ENCODE measurements at places on chromosomes 1 and 21.

DNA sequence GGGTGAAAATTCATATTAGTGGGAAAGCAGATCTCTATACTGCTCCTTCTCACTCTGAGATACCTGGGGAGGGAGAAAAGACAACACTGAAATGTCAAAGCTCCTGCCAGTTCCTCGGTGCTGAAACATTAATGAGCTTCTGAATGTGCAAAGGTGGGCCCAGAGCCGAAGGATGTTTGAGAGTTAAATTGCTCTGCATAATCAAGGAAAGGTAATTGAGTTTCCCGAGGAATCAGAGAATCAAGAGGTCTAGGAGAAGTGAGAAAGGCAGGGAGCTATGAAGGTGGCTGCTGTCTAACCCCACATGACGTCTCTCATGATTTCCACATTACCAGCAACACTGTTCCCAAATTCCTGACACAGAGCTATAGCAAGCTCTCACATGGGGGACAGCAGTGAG is 346.7 kb downstream of the SMYD3 start:
- no peak for DNase-seq

- DNase-seq, result no peak
Observed at GRCh38 chr1:228803421-228803820, 68.1 kb downstream of the RHOU start.

DNA sequence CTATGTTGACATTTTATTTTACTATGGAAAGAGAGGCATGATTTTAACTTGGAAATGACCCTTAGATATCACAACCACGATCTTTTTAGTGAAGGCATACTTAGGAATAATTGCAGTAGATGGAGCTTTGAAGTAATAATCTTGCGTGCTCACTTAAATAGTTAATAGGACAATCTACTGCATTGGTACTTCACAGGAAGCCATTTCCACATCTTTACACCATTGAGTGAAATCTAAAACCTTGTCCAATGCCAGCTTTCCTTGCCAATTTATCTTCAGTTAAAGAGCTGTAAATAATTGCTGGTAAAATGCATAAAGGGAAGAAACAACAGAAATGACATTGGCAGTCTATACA is 586.3 kb downstream of the ADGRL2 start:
- DNase-seq, result no peak

DNA sequence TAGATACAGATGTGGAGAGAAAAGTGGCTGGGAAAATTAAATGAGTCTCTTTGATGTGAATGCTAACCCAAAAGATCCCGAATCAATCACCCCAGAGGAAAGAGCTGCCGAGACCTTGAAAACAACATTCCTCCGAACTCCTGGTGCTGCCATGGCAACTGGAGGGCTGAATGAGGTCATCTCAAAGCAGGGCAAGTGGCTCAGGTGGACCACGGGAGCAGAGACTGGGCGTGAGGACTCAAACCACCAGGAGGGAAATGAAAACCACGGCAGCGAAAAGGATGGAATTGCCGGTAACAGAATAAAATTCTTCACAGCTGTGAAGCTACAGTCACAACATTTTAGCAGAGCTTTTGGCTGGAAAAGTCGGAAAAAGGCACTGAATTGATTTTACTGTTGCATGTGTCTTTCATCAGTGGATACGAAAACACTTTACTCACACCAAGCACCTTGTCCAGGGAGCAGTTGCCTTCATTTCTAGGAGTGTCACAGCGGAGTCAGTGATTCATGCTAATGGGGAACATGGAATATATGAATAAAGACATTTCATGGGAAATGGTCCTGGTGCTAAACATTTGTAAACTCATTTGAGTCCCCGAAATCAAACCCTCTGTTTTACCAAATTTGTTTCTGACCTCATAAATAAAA is 23.2 kb upstream of the BECN2 start:
- no peak for DNase-seq

DNA sequence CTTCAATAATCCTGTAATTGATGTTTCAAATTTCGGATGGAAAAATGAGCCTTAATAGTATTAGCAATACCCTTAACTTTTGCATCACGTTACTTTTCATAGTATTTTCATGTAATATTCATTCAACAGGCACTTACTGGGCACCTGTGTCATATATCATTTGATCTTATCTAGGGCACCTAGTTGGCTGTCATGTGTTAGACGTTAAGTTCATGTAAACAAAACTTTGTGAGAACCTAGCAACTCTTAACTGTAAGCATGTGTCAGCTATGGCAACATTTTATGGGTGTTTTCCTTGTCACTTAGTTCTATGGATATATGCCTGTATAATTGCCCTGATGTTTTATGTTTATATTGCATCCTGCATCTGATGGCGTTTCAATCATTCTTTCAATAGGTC is 777 bp downstream of the LAMC2 start:
- DNase-seq, result no peak

- no peak for DNase-seq
Observed at GRCh38 chr1:154186852-154187501, 4.9 kb downstream of the TPM3 start.

- no peak for DNase-seq
Observed at GRCh38 chr21:16789636-16790035, 723.2 kb upstream of the CXADR start.

GRCh38 chr1:109388884-109389637 is 8.7 kb downstream of the SORT1 start:
- no peak for DNase-seq

DNA sequence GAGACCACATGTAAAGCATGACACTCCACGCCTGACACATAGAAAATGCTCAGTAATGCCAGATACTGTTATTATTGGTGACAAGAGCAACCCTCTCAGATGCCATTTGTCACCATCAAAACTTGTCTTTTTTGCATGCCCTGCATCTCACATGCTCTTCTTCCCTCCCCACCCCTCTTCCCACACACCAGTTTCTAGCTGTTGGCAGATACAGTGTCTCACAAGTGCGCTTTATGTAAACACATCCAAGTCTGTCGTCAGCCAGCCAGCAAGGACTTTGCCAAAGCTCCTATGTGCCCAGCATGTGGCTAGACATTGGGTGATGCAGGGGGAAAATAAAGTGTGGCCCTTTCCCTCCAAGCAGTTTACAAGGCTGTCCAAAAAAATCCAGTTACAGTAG is 44.9 kb upstream of the EPHA8 start:
- DNase-seq, result no peak

DNA sequence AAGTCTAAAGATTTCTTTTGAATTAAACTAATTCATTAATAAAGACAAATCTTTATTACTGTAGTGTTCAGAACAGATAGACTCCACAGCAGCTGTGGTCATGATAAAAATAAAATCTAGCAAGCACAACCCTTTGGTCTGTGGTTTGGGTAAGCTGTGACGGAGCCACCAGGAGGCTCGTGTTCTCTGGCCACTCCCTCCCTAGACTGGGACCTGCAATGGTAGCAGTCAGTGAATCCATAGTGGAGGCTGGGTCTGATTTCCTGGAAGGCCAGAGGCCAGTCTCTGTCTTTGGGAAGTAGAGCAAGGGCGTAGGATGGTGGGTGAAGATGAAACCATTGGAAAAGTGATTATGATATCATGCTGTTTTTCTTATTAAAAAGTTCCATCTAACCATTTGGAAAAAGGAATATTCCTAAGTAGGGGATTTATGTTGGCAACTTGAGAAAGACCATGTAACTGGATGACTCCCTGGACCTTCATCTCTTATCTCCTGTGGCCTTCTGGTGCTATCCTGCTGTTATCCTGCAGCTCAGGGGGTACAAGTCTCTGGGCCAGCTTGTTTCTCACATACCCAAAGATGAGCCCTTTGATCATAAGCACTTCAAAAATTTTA is 39.0 kb downstream of the TENT5C start:
- DNase-seq, result no peak

DNA sequence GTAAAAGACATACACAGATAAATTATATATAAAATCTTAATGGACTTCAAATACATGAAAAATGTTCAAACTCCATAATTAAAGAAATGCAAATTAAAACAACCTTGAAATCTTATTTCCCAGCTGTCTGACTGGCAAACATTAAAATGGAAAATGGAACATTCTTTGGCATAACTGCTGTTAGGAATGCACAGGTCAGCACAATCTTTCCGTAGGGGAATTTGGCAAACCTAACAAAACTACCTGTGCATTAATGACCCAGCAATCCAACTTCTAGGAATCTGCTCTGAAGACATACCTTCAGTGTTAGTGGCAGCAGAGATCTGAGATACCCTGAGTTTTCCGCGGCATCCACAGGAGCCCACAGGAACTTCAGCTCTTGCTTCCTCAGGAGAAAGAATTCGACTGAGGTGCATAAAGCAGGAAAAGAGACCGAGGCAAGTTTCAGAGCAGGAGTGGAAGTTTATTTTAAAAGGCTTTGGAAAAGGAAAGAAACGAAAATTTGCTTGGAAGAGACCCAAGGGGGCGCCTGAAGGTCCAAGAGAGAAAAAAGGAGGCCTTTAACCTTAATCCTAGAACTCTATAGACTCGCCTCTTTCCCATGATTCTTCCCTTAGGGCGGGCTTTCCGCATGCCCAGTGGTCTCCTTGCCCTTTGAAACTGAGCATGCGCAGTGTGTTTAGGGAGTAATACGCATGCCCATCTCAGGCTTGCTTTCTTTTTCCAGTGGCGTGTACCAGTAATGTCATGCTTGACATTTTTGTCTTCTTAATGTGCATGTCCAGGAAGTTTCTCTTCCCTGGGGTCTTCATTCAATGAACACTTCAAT is 24.8 kb downstream of the LYPD8 start:
- no peak for DNase-seq

- no peak for DNase-seq
Observed at GRCh38 chr1:225508538-225509375, 80.9 kb upstream of the LBR start.

GRCh38 chr1:3326516-3327388 is 127.7 kb upstream of the ARHGEF16 start:
- DNase-seq, result no peak

DNA sequence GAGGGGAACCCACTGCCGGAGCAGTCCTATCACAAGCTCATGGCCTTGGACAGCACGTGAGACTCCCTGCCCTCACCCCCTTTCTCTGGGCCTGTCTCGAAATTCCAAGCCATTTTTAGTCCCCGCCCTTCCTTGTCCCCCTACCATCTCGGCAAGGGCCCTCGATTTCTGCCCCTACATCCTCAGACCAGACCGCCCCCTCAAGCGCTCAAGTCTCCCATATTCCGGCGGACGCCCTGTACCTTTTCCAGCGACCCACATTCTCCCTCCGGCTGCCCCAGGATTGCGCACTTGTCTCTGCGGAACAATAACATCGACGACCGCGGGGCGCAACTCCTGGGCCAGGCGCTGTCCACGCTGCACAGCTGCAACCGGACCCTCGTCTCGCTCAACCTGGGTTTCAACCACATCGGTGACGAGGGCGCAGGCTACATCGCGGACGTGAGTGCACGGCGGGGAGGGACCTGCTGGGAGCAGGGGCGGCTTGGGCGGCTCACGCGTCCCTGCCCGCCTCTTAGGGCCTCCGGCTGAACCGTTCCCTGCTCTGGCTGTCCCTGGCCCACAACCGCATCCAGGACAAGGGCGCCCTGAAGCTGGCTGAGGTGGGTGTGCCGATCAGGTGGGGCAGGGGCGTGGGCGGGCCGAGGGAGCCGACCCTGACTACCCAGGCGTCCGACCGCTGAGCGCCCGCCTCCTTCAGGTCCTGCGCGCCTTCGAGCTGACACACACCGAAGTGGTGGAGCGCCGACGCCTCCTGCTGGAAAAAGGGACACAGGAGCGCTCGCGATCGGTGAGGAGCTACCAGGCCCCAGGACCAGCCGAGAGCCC is 7.0 kb downstream of the LRRC71 start:
- peak; percentile 78 for DNase-seq

- DNase-seq, result no peak
Observed at GRCh38 chr1:182135946-182136345, 74.4 kb upstream of the ZNF648 start.

- no peak for DNase-seq
Observed at GRCh38 chr1:215273838-215274516, 191.4 kb downstream of the KCNK2 start.

- DNase-seq, result no peak
Observed at GRCh38 chr1:234943836-234944402, 184.7 kb downstream of the TOMM20 start.

DNA sequence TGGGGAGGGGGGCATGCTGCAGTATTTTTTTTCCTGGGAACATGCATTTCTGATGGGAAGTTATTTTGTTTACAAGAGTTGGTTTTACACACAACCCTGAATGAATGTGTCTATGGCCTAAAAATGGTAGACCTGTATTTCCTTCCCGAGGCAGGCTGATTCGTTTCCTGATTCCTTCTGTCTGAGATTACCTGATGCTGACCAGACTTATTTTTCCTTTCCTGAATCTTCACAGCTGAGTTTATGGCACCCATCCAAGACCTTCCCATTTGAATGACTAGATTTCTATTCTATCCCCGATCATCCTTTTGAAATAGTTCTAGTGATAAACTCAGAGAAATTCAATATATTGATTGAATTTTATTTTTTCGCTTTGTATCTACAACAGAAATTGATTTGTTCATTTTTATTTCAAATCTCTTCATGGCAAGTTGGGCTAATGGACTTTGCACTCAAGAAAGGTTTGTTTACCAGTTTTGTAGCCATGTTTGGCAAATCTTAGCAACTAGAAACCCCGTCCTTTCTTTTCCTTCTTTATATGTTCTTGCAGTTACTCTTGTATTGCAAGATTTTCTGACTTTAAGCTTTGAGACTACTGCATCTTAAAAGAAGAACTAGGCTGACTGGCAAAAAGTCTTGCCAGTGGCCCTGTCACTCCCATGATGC is 15.9 kb upstream of the PLEKHM2 start:
- no peak for DNase-seq

DNA sequence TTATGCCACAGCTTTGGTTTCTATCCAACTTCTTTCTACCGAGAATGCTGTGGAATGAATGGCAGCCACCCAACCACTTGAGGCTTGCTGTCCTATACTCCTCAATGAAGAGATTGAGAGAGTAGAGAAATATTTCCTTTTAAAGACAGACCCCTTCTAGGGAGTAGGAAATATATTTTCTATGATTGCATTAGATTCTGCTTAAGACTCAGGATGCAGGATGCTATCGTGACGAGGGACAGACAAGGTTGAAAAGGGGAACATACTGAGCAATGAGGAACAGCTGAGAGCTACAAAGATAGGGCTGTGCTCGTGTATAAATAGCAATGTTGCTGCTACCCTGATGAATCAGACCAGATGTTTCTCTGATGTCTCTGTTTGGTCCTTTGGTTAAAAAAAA is 7.1 kb upstream of the RASAL2 start:
- no peak for DNase-seq

Measured in activated CD4-positive, alpha-beta T cell treated with anti-CD3 and anti-CD28 coated beads, Interleukin-2, amount 10 ng/mL, durations not matched to agents 7 days and 5 days (primary cell).